ENCODE measurements at places on chromosomes 2 and 18.

DNA sequence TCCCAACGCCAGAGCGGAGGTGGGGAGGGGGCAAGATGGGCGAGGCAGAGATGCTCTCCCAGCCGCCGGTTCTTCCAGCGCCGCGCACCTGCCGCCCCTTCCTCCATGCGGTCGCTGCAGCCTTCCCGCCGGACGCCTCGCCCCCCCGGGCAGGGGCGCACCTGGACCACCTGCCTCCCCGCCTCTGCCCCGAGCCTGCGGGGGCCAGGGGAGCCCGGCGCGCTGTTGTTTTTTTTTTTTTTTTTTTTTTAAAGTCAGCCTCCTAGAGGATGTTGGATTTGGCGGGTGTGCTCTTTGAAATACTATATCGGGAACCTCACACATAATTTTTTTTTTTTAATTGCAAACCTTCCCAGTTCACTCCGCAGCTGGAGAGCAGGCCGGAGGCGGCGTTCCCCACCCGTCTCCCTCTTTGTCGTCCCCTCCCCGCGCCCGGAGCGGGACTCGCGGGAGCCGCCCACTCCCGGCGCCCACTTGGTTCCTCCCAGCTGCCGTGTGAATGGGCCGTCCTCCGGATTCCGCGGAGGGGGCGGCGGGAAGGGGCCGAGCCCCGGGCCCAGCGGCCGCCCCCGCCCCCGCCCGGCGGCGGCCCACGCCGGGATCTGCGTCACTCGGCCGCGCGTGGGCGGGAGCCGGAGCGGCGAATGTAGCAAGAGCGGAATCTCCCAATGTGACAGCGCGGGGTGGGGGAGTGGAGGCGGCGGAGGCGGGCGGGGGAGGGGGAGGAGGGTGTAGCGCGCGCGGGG is 421 bp upstream of the NAB1 start:
- peak; percentile 92 for DNase-seq

DNA sequence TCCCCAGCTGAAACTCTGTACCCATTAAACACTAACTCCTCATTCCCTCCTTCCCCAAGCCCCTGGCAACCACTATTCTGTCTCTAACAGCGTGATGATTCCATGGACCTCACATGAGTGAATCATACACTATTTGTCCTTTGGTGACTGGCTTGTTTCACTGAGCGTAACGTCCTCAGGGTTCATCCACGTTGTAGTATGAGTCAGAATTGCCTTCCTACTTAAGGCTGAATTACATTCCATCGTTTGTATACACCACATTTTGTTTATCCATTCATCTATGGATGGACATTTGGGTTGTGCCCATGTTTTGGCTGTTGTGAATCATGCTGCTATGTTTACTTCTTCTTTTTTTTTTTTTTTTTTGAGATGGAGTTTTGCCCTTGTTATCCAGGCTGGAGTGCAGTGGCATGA is 19.6 kb upstream of the CABLES1 start:
- DNase-seq = no peak

- DNase-seq = no peak
Observed at GRCh38 chr2:234963773-234964615, 12.2 kb downstream of the SH3BP4 start.

DNA sequence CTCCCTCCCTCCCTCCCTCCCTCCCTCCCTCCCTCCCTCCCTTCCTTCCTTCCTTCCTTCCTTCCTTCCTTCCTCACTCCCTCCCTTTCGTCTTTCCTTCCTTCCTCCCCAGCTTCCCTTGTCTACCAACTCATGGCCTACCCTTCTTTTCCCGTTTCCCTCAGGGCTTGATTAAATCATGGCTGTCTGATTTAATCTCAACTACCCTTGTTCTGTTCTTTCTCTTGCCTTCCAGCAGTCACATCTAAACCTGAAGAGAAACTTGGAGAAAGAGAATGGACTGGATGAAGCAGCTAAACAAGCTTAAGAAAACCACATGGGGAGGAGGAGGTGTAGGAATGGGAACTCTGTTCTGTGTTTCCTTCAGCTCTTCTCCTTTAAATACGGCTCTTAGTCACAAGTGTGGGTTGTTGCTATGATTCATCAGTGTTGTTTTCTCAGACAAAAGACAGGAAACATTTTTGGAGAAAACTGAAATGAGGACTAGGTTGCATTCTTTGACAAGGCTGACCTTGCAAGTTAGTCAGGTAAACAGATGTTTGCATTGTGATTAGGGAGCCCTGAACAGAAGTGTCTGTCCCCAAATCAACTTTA is 177.9 kb downstream of the LRRTM1 start:
- DNase-seq = no peak

- DNase-seq = no peak
Observed at GRCh38 chr2:60867007-60867406, 14.4 kb upstream of the REL start.

DNA sequence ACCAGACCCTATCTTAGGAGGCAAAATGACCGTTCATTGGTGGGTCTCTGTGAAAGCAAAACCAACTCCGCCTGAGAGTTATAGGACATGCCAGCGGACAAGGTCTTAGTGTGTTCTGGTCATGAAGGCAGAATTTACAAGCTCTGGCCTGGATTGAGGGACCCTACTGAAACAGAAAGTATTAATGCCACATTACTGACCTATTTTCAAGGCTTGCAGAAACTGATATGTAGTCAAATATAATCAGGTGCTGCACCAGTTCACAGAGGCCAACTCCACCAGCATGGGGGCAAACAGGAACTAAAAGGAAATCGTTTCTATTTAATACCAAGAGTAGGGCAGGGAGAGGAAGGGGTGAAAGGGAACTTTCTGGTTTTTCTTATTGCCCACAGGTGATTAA is 19.7 kb downstream of the TYMS start:
- no peak for DNase-seq

DNA sequence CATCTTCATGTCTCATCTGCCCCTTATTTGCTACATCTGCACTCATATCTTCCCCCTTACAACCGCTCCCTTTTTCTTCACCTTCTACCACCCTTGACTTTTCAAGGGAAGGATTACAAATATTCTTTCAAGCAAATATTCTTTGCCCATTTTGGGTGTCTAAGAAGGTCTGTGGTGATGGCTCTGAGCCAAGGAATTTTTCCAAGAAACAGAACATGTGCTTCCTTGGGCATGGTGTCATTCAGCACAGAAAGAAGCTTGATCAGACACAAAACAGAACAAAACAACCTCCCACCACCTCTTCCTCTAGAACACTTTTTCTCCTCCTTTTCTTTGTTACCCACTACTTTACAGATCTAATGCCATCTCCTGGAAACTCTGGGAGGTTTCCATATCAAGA is 313.7 kb downstream of the SATB2 start:
- no peak for DNase-seq

DNA sequence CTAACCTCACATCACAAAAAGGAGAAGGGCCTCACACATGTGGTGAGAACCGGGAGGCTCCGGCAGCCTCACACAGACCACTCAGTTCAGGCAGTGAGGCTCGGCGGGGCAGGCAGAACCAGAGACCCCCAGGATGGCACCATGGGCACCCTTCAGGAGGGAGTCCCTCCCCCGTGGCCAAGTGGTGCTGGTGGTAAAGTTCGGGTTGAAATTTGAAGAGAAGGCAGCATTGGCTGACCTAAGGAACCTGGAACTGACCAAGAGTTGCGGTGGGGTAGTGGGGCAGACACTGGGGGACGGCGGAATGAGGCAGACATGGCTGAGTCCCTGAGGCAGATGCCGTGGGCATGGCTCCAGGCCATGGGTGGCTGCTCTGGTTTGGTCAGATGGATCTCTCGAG is 239.3 kb upstream of the MYT1L start:
- DNase-seq = no peak

GRCh38 chr18:77197073-77197472 is 52.6 kb upstream of the GALR1 start:
- no peak for DNase-seq

- no peak for DNase-seq
Observed at GRCh38 chr18:9810299-9810698, 75.5 kb upstream of the TXNDC2 start.

- no peak for DNase-seq
Observed at GRCh38 chr2:30446602-30447148, 371 bp upstream of the LCLAT1 start.

DNA sequence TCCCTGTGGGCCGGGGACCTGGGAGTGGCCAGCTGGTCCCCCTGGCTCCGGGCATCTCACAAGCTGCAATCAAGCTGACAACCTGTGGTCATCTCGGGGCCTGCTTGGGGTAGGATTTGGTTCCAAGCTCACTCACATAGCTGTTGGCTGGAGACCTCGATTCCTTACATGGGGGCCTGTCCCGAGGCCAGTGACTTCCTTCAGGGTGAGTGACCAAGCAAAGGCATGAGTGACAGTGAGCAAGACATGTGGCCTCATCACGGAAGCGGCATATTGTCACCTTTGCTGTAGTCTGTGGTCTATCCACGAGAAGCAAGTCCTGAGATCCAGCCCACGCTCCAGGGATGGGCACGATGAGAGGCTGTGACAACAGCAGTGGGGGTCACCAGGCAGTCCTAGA is 131.4 kb upstream of the ID2 start:
- no peak for DNase-seq

DNA sequence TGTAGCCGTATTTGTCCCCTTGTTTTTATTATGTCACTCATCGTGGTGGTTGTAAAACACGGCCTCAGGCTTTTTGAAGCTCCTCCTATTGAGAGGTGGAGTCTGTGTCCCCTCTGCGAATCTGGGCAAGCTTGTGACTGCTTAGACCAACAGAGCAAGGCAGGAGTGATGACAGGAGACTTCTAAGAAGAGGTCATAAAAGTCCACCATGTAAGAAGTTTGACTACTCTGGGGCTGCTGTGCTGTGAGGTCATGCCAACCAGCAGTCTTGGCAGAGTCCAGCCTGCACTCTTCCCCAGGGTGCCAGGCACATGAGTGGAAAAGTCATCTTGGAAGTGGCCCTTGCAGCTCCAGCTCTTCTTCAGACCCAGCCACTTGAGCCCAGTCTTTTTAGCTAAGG is 83.8 kb upstream of the SPTBN1 start:
- DNase-seq = no peak

DNA sequence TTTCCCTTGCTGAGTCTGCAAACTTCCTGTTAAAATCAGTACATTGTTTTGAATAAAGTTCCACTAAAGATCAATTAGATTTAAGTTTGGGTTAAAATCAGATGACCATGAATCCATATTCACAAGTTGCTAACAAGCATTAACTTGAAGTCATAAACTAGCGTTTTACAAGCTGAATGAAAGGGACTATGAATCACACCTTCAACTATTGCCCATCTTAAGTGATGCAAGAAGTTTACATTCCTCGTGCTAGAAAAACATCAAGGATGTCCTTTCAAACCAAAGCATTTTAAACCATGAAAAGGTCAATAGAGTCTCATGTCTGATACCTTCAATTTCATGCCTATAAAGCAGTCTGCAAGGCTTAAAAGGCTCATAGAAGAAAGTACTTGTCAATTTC is 257.2 kb upstream of the SYT4 start:
- DNase-seq = no peak

GRCh38 chr2:58569475-58570185 is 328.5 kb upstream of the FANCL start:
- DNase-seq = no peak

DNA sequence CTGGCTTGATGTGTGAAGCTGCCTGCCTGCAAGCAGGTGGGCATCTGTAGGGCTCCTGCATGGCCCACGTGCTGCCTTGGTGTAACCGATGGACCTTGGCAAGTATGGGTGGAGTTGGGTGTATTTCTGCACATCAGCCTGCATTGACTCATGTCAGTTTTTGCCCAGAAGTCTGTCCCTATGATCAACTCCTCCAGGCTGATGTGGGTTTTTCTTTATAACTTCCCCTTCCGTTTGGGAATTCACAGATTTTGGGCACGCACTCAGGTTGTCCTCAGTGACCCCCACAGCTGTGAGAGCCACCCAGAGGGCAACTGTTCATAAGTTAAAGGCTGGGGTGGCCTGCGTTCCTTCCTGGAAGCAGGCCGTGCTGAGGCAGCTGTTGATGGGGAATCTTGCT is 123.3 kb downstream of the NCK2 start:
- DNase-seq = no peak

- DNase-seq = peak; percentile 46
Observed at GRCh38 chr18:63319383-63320122, at the start of gene BCL2. Gene BCL2, minus strand, starts transcription at chr18:63319769.

- DNase-seq = no peak
Observed at GRCh38 chr2:128281852-128282245, 36.8 kb downstream of the HS6ST1 start.

DNA sequence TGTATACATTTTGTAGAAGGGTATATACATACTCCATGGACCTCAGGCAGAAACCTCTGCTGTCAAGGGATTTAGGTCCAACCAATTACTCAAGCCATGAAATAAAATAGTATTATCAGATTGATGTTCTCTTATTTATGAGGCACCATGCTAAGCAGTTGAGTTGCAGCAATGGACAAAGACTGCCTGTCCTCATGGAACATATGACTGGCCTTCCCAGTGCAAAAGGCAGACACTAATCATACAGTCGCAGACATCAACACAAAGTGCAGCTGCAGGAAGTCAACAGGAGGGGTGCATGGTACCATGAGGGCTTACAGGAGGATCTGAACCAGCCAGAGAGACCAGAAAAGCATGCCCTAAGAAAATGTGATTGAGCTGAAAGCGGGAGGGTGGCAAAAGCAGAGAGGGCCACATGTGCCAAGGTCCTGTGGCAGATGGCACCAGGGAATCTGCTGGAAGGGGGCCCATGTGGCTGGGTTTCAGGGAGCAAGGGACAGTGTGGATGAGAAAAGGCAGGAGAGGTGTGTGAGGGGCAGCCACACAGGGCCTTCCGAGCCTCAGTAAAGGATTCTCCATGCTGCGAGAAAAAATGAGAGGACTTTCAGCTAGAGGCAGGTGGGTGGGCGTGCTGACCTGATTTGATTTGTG is 61.4 kb upstream of the RNF152 start:
- DNase-seq = no peak

DNA sequence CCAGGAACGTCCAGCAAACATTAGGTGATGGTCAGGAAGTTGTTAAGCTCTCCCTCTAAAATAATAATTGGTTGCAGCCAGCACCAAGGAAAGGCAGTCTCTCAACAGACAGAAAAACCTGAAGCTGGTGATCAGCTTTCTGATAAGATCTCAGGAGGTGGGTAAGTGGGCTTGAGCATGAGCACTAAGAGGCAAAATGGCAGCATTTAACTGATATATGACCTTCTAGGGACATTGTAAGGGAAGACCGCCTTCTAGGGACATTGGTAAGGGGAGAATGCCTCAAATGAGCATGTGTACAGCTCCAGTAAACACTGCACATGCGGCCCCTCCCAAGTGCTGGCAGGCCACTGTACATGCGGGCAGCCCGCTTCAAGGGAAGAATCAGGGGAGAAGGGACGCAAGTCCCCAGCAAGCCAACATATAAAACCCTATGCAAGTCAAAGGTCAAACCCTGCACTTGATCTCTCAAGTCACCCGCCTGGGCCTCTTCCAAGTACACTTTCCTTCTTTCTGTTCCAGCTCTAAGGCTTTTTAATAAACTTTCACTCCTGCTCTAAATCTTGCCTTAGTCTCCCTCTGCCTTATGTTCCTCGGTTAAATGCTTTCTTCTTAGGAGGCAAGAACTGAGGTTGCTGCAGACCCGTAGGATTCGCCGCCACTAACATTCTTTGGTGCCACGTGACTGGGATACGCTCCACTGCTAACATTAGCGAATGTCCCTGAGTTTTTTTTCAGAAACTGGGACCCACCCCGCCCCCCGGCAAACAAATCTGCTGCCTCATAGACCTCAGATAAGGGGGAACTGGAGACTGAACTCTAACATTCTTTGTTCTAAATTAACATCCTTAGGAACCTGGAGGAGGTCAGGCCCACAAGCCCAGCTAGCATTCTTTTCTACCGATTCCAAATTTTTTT is 463.8 kb downstream of the LPIN1 start:
- DNase-seq = no peak

GRCh38 chr2:20519309-20519708 is 72.4 kb downstream of the RHOB start:
- no peak for DNase-seq

- no peak for DNase-seq
Observed at GRCh38 chr18:41501848-41502247, 453.2 kb upstream of the PIK3C3 start.

All from NCI-H2081 (cell line).